Activated CD4-positive, alpha-beta T cell treated with anti-CD3 and anti-CD28 coated beads, Interleukin-2, amount 50 U/mL, for 48 hours (primary cell): ENCODE measurements at places on chromosomes 5 and 9.

- DNase-seq: no peak
These were observed 12.4 kb downstream of the NUDT2 start for GRCh38 chr9:34341659-34342295.

DNA sequence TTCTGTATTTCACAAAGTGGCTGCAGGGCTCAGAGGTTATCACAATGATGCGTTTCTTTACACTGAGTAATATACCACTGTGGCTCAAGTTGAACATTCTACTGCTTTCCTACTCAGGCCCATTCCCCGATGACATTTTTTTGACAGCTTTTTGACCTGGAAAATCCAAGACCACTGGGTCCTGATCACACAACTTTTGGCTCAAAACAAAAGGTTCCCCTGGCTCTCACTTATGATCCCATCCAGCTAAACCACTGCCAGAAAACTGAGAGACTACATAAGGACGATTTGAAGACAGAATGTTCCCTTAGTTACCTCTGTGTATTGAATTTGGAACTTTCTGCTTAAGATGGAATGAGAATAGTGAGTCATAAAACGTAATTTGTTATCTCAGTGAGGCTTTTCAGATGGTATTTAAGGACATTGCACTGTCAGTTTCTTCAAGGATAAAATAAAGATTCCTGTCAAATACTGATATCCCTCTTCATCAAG, 78.0 kb upstream of the FBXL7 start:
- no peak for DNase-seq

- DNase-seq: no peak
These were observed 36.2 kb upstream of the UBAC1 start for GRCh38 chr9:135997090-135998015.

DNA sequence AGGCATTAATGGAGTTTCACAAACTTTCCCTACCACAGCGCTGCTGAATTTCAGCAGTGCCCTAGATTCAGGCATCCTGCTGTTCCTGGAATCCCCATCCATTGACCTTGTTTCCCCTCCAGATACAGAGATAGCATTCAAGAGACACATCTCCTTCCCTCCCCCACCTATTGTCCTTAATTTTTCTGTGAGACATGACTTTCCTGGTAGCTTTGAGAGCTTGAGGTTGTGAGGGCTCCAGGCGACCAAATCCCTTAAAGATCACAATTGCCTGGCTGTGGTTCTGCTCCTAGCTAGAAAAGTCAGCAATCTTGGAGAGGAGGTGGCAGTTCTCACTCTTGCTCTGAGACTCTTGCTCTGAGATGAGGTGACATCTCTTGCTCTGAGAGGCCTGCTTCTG, 48.0 kb downstream of the PRR16 start:
- DNase-seq: no peak

GRCh38 chr9:115398996-115399395, 281.0 kb upstream of the TNC start:
- DNase-seq: no peak

DNA sequence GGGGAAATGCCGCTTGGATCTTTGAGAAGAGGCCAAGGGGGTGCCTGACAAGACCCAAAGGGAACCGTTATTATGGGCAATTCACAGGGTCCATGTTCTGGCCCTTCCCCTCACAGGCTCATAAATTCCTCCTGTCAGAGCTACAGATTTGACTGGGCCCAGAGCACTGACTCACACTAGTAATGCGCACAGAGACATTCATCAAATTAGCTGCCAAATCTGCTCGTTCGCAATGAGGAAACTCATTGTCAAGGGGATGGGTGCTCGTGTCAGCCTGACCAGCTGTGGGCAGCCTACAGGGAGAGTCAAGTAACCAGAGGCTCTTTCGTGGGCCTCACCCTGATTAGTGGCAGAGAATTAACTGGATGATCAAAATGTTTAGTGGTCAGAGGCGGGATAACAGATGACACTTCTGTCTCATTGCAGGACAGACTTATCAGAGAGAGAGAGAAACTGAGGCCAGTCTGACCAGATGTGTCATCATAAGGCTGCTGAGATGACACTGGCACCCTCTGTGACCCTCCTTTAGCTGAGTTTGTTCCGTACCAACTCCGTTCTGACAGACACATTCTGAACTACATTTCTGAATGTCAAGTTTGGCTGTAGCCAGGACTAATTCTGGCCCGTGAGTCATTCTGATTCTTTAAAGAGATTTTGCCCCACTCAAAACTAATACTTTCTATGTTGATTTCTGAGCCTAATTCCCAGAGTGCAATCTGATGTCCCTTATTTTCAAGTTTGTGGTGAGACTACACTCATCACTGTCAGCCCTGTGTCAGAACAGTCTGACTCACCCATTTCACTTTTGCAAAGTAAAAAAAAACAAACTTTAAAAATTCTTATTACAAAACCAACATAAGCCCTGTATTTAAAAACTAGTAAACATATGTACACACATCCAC, 377.1 kb downstream of the ACTL7B start:
- DNase-seq: no peak

- no peak for DNase-seq
These were observed 193.5 kb upstream of the HAPLN1 start for GRCh38 chr5:83914199-83914598.

GRCh38 chr5:31825518-31826068, 186.7 kb downstream of the PDZD2 start:
- DNase-seq: peak; percentile 22

- DNase-seq: no peak
These were observed 17.2 kb downstream of the IRX4 start for GRCh38 chr5:1865486-1865885.

DNA sequence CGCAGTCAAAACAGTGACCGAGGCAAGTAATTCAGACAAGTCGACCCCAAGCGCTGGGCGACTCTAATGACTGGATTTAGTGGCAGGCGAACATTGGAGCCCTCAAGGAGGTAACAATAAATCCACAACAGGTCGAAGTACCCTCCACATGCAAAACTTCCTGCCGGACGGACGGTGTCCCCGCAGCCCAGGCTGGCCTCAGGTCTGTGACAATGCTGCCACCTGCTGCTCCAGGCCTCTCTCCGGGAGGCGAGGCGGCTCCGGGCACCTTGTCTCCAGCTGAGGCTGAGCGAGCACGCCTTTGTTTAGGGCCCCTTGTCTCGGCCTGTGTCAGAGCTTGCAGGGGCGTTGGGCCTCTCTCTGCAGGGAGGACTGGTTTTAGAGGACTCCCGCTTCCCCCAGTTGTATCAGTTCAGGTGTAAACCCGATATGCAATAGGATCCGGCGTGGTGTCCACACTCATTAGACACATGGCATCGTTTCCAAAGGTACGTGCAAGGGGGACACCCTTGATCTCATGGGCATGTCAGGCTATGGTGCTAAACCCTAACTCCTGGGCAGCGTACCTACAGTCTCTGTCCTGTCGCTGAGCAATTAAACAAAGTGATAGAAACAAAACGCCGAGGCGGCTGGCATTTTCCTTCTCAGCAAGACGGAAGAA, 628.0 kb upstream of the ADAMTS16 start:
- DNase-seq: peak; percentile 2

GRCh38 chr5:75435096-75435495, 76.3 kb downstream of the CERT1 start:
- no peak for DNase-seq

GRCh38 chr9:108994695-108995094, 18.6 kb downstream of the CTNNAL1 start:
- DNase-seq: no peak

- no peak for DNase-seq
These were observed 1.2 kb downstream of the CKS2 start for GRCh38 chr9:89312222-89312571.

DNA sequence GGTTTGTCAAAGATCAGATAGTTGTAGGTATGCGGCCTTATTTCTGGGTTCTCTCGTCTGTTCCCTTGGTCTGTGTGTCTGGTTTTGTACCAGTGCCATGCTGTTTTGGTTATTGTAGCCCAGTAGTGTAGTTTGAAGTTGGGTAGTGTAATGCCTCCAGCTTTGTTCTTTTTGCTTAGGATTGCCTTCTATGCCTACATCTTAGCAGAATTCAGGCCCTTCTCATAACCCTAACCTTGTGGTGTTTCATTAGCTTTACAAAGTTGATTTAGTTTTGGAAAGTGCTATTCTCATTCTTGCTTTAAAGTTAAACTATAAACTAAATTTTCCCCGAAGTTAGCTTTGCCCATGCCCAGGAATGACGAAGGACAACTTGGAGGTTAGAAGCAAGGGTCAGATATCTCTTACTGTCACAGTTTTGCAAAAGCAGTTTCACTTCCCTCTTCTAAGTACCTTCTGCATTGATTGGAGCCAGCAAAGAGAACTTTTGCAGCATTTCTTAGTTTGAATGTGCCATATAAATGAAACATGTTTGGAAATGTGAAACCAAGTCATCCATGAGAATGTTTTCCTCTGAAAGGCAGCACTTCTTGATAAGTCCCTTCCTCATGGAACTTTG, 274.3 kb upstream of the DMRT1 start:
- DNase-seq: no peak

DNA sequence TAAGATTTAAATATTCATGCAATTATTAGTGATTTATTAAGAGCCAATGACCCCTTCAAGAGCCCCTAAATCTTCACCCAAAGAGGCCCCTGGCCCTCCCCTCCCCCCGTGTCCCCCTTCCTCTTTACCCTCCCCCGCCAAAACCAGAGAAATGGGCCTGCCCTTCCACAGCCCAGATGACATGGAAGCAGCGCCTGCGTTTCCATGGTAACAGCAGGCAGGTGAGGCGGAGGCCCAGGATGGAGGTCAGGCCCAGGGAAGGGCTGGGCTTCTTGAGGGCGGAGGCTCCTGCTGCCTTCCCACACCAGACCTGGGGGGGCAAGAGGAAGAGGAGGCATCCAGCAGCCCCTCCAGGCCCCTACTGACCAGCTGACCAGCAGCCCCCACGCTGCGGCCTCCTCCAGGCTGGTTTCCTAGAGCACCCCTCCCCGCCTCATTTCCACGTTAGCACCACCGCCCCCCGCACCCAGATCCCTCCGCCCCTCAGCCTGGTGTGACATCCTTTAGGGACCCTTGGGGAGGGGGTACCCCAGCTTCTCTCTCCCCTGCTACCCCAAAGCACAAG, 37.4 kb downstream of the UNC5A start:
- DNase-seq: no peak

- DNase-seq: no peak
These were observed 564.6 kb upstream of the DMAC1 start for GRCh38 chr9:8364026-8364752.

- no peak for DNase-seq
These were observed 161.4 kb downstream of the PIK3R1 start for GRCh38 chr5:68376935-68377334.

- DNase-seq: no peak
These were observed 7.1 kb downstream of the NFX1 start for GRCh38 chr9:33297432-33297831.

- DNase-seq: no peak
These were observed 526.4 kb downstream of the CTNND2 start for GRCh38 chr5:11377896-11378295.

DNA sequence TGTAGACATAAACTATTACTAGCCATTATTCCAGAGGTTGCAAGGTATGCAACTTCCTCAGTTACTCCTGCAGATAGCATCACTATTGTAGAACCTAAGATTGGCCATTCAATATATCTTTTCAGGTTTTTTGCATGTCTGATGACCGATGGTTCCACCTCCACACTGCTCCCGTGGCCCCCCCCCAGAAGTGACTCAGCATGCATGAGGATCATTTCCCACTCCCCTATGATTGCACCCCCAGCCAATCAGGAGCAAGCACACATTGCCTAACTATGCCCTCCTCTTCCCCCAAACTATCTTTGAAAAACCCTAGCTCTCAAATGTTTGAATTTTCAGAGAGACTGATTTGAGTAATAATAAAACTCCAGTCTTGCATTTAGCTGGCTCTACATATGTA, 601.4 kb upstream of the TLE4 start:
- DNase-seq: no peak

DNA sequence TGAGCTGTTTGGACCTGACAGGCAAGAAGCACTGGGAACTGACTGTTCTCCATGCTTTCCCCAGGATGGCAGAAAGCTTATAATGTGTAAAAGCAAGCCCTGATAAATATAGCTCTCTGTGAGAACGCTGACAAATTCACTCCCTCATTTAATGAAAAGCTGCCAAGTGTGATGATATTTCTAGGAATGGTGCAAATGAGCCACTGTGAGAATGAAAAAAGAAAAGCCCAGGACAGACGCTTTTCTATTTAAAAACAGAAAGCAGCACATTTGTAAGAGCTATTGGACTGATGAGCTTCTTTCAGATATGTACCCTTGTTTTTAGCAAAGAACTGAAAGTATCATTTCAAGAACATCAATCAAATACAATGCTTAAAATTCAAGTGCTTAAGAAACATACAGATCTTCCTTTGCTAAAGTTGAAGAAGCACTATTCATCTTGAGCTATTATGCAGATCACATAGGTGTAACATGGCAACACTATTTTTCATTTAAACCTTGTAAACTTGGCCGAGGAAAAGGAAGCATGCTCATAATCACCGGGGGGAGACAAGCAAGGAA, 842.6 kb upstream of the ACO1 start:
- no peak for DNase-seq

GRCh38 chr5:13993926-13994325, 49.4 kb upstream of the DNAH5 start:
- DNase-seq: no peak

GRCh38 chr9:97388721-97389238, 23.1 kb upstream of the TDRD7 start:
- peak; percentile 67 for DNase-seq

GRCh38 chr9:95484225-95484624, 32.5 kb downstream of the PTCH1 start:
- DNase-seq: no peak

DNA sequence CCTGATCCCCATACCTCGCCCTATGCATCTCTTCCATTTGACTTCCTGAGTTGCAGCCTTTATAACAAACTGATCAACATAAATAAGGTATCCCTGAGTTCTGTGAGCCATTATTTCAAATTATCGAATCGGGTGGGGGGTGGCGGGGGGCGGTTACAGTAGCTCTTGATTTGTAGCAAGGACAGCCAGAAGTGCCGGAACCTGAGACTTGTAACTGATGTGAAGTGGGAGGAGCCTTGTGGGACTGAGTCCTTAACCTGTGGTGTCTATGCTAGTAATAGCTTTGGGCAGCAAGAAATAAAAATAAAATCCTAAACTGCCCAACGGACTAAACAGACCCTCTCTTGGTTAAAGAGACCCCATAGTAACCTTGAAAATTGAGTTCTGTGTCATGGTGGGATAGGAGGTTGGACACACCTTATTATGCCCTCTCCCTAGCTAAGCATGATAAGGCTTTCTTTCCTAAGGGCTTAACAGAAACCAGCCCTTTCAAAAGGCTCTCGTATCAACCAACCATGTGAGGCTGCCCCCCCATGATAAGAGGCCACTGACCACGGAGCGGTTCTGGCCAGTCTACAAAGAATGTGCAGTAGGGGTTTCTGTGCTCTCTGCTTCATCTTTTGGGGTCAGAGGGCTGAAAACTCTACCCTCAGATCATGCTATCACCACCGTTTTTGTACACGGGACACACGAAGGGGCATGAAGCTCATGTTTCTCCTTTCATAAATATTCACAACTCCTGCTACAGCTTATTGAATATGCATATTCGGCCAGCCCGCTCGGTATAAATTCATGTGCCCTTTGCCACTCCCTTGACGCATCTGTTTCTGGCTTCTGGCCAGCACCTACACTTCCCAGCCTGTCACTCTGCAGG, 39.5 kb upstream of the IQGAP2 start:
- DNase-seq: no peak
